Heart left ventricle (tissue), 16 donors: ENCODE measurements at places on chromosomes 11 and 22. TPM values are rescaled to one million over a fixed set of nuclear protein-coding genes. Genes with fewer than 3 reads are reported as not detected.
A peak's percentile ranks its signal among the peaks of the same experiment; 100 is the strongest.

UPB1 gene
- polyA plus RNA-seq: 0.24 TPM

C22orf15 gene
- not detected for polyA plus RNA-seq

TREH gene
- polyA plus RNA-seq: 1.7 TPM

DNA sequence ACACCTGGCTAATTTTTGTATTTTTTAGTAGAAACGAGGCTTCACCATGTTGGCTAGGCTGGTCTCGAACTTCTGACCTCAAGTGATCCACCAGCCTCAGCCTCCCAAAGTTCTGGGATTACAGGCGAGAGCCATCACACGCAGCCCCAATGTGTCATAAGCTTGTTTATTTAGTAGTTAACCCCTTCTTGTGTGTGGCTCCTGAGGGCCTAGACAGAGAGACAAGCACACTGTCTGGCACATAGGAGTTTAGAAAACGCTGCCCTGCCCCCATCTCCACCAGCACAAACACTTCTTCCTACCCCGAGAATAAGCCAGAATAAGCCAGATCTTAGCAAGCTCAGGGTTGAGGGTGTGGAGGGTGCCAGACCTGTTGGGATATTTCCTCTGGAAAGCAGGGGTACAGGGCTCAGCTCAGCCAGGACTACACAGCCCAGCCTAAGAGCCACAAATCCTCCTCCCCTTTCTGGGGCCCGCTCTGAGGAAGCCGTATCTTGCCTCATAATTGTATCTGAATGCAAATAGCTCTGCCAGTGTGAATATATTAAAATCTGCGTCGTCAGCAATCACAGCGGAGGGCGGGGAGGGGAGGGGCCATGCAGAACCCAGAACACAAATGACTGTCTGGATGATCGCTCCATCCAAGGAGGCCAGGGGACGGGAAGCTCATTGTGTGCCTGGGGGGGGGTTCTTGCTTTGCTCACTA is 247.3 kb downstream of the MN1 start:
- no peak for DNase-seq

DNA sequence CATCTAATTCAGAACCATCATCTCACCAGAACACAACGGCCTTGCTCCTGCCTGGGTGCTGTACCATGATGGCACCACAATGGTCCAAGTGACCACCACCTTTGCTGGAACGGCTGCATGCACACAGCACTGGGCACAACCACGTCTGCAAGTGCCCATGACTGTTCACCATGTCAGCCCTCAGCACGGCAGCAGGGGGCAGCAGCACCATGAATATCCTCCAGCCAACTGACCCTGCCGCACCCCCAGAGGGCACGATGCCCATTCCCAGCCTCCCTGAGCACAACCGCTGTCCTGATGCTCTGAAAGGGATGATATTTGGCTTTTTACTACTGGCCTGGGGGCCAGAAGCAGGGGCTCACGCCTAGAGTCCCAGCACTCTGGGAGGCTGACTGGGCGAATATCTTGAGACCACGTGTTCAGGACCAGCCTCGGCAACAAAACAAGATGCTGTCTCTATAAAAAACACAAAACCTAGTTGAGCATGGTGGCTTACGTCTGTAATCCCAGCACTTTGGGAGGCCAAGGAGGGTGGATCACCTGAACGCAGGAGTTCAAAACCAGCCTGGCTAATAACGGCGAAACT is 25.7 kb downstream of the DRD4 start:
- DNase-seq: peak; percentile 51

DNA sequence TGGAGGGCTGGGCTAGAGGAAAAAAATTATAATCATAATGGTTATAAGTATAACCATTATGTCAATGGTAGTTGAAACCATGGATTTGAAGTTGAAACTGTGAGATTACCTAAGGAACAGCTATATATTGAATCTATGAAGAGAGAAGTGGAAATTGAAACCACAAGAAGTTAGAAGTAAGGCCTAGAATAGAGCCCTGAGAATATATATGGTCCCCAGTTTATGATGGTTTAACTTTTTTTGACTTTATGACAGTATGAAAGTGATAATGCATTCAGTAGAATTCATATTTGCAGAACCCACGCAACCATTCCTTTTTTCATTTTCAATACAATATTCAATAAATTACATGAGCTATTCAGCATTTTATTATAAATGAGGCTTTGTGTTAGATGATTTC is 15.0 kb downstream of the AASDHPPT start:
- DNase-seq: no peak

DNA sequence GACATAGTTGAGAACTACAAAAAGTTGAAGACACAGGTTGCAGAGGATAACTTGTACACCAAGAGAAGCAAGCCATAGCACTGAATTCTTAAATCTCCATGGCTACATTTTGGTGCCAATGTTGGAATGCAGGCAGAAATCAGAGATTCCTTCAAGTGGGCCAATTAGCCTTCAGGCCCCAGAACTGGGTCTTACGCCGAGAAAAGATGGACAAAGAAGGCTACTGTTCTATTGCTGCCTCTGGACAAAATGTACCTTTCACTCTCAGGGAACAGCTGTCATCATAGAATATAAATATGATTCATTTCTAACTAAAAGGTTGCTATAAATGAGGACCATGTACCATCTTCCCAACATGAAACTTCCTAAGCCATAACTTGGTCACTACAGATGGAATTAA is 13.7 kb downstream of the TMEM216 start:
- DNase-seq: no peak
